Stimulated activated naive B cell treated with anti-CD40 and anti-IgM and Interleukin-4, amounts not matched to agents 10 μg/mL and 1 μg/mL and 100 μg/mL, for 72 hours (primary cell): ENCODE measurements at places on chromosomes 12 and 14.

DNA sequence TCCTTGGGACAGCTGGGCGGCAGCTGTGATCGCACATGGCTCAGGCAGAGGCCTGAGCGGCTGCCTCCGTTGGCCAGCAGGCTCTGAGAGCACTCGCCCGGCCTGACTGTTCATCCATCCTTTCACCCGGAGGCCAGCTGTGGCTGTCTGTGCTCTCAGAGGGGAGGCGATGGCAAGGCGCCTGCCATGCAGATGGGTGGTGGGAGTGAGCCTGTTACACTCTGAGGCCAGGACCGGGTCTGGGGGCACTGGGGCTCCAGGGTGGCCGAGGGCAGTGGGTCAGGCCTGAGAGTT, 292.3 kb downstream of the TMEM121 start:
- DNase-seq, result no peak

- no peak for DNase-seq
Observed at GRCh38 chr14:78324353-78324752, 154.2 kb downstream of the NRXN3 start.

DNA sequence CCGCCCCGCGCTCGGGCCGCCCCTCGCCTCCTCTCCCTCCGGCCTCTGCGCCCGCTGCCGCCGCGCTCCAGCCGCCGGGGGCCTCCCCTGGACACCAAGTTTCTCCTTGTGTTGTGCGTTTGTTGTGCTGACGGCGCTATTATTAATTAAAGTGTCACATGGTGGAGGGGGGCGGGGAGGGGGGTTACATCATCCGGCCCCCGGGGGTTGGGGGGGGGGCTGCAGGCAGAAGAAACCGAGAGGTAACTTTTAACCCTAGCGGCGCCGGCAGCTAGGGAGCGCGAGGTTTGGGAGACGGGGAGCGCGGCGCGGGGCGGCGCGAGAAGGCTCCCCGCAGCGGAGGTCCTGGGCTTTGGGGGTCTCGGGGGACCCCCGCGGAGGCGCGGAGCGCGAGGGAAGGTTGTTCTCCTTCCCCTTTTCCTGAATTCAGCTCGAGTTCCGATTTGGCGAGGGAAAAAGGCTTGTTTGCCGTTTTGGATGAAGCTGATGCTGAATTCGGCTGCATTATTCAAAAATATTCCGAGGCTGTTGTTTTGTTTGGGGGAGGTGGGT, at the start of gene HRK:
HRK (minus strand) TSS at position 117 of the 552 bp plus-strand sequence. CDS start 134 bp downstream, outside the sequence.
- no peak for DNase-seq

GRCh38 chr12:10320643-10321042, 13.0 kb downstream of the KLRD1 start:
- DNase-seq, result no peak
